ENCODE measurements at places on chromosomes 16 and 17.

DNA sequence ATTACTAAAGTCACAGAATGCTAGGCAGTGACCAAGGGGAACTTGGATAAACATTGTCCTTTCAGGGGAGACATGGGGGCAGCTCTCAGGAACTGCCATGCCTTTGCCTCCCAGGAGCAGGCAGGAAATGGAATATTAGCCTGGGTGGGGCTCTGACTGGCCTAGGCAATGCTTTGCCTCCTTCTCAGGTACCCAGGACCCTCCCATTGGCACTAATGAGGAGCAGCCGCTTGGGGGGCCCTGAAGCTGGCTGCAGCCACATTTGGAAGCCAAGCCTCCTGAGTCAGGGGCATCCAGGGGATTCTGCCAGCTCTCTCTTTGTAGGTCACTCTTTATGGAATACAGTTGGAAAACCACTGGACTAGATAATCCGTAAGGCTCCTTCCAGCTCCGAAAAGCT, 5.5 kb downstream of the CPSF4L start:
- no peak overlapping the region for H3K4me3 ChIP-seq
- H3K4me1 ChIP-seq = no peaks in the 10 kb centered on the region
- DNase-seq = no peak
- no peaks in the 10 kb centered on the region for H3K36me3 ChIP-seq
- no peaks in the 10 kb centered on the region for H3K27me3 ChIP-seq

DNA sequence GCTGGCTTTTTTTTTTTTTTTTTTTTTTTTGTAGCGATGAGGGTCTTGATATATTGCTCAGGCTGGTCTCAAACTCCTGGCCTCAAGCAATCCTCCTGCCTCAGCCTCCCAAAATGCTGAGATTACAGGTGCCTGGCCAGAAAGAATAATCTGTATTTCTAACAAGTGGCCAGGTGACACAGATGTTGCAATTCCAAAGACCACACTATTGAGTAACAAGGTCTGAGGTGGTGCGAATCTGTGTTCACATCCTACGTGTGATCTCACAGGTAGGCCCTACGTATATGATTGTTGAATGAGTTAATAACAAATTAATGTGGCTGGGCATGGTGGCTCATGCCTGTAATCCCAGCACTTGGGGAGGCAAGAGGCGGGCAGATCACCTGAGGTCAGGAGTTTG, 33.3 kb downstream of the OTOA start:
- H3K4me1 ChIP-seq = no peaks in the 10 kb centered on the region
- no peaks in the 10 kb centered on the region for H3K36me3 ChIP-seq
- no peak overlapping the region for H3K4me3 ChIP-seq

GRCh38 chr17:30824002-30824355, 513 bp downstream of the CRLF3 start:
- peaks cover 16% of the 10 kb centered on the region for H3K36me3 ChIP-seq
- peak overlapping the region; percentile 78 for H3K27ac ChIP-seq
- peaks cover 40% of the 10 kb centered on the region for H3K4me1 ChIP-seq
- no peak for DNase-seq
- peak overlapping the region; percentile 92 for H3K4me3 ChIP-seq

DNA sequence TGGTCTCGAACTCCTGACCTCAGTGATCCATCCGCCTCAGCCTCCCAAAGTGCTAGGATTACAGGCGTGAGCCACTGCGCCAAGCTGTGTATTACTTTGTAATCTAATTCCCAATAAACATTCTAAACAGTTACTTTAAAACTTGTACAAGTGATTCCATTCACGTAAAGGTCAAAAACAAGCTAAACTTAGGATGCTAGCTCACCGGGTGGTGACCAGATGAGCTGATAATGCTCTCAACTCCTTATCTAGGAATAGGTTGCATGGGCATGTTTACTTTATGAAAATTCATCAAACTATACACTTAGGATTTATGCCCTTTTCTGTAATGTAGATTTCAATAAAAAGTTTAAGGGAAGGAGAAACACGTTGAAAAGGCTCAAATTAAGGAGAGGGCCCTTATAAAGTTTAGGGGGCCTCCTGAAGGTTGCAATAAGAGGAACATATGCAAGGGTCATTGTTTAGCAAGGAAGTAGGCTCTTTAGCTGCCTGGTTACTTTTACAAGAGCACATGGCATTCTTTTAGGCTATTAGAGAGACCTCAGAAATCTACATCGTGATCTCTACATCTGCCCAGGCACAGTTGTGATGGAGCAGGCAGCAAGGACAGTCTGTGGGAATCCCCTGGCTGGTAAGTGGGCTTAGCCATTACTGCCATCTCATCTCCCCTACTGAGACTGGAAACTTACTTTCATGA, 13.3 kb downstream of the CDR2 start:
- DNase-seq = no peak
- H3K36me3 ChIP-seq = peaks cover 61% of the 10 kb centered on the region
- H3K27ac ChIP-seq = peak overlapping the region; percentile 58
- no peak overlapping the region for H3K4me3 ChIP-seq
- no peaks in the 10 kb centered on the region for H3K27me3 ChIP-seq

GRCh38 chr17:19569785-19570543, 36.3 kb downstream of the SLC47A1 start:
- H3K4me1 ChIP-seq = no peaks in the 10 kb centered on the region
- no peak overlapping the region for H3K27ac ChIP-seq
- H3K36me3 ChIP-seq = no peaks in the 10 kb centered on the region
- DNase-seq = no peak
- no peak overlapping the region for H3K4me3 ChIP-seq

GRCh38 chr17:61580502-61580901, 10.5 kb downstream of the NACA2 start:
- H3K27me3 ChIP-seq = peaks cover 27% of the 10 kb centered on the region
- H3K36me3 ChIP-seq = no peaks in the 10 kb centered on the region
- no peak for DNase-seq
- no peak overlapping the region for H3K4me3 ChIP-seq
- no peak overlapping the region for H3K27ac ChIP-seq

DNA sequence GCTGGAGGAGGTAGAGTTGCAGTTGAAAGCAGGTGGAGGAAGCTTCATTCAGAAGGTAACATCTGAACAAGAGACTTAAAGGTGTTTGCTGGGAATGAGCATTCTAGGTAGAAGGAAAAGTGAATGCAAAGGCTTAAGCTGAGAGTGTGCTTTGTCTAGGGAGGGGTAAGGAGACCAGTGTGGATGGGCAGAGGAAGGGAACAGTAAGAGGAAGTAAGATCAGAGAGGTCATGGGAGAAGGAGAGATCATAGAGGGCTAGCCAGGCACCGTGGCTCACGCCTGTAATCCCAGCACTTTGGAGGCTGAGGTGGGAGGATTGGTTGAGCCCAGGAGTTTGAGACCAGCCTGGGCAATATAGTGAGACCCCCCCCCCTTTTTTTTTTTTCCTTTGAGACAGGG, 3.3 kb downstream of the STX4 start:
- H3K27me3 ChIP-seq = no peaks in the 10 kb centered on the region
- H3K4me1 ChIP-seq = peaks cover 14% of the 10 kb centered on the region
- no peak overlapping the region for H3K27ac ChIP-seq
- no peak overlapping the region for H3K4me3 ChIP-seq
- peaks cover 34% of the 10 kb centered on the region for H3K36me3 ChIP-seq

- H3K4me3 ChIP-seq = peak overlapping the region; percentile 91
- H3K36me3 ChIP-seq = peaks cover 32% of the 10 kb centered on the region
- H3K4me1 ChIP-seq = peaks cover 22% of the 10 kb centered on the region
- DNase-seq = peak; percentile 34
Observed at GRCh38 chr17:59963738-59964481, 630 bp downstream of the RNFT1 start.

DNA sequence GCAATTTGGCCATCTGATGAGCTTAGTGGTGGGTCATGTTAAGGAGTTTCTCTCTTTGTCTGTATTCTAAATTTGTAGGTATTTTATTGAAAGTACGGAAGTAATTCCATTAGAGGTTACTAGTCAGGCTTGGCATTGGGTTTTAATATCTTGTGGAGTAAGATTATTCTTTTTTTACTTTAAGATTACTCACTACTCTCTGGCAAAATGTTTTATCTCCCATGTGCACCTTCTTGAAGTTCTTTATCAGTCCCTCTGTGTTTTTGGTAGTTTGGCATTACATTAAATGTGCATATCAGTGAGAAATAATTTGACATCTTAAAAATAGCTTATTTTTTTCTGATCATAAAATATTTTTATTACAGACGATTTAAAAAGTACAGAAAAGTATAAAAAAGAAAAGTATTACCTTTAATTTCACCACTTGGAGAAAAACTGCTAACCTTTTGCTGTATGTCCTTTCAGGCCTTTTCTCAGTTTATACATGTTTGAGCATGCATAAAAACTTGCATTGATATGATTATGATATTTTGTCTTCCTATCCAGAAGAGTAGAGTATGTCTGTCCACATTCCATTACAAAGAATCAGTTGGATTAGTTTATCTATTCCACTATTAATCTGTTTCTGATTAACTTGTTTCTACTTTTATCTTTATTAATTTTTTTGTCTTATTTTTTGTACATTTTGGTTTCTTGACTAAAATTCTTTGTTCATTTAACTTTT, 198.3 kb downstream of the SPECC1 start:
- peaks cover 6% of the 10 kb centered on the region for H3K4me1 ChIP-seq
- no peak for DNase-seq
- no peaks in the 10 kb centered on the region for H3K27me3 ChIP-seq
- H3K4me3 ChIP-seq = no peak overlapping the region

- no peak overlapping the region for H3K4me3 ChIP-seq
- no peak overlapping the region for H3K27ac ChIP-seq
- peaks cover 40% of the 10 kb centered on the region for H3K36me3 ChIP-seq
Observed at GRCh38 chr16:3467921-3468320, 24.4 kb downstream of the NAA60 start.

DNA sequence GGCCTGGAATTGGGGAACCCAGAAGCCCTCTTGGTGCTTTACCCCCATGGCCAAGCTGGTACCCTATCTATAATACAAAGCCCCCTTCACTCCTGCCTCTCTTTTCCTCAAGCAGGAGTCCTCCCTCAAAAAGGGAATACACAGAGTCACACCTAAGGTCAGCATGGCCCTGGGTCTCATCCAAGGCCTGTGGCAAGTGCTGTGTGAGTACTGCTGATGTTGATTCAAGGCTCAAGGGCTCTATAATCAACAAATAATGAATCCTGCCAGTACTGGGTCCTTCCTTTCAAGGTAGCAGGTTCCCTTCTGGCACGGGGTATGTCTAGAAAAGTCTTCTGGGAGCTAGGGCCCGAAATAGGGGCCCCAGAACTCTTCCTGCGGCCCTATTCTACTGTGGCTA, 187.3 kb downstream of the CYB561 start:
- no peak overlapping the region for H3K4me3 ChIP-seq
- DNase-seq = no peak
- H3K4me1 ChIP-seq = no peaks in the 10 kb centered on the region
- H3K27me3 ChIP-seq = peaks cover 7% of the 10 kb centered on the region
- H3K36me3 ChIP-seq = no peaks in the 10 kb centered on the region
- no peak overlapping the region for H3K27ac ChIP-seq

- no peaks in the 10 kb centered on the region for H3K4me1 ChIP-seq
- no peaks in the 10 kb centered on the region for H3K36me3 ChIP-seq
- H3K27ac ChIP-seq = no peak overlapping the region
- DNase-seq = no peak
- no peak overlapping the region for H3K4me3 ChIP-seq
- H3K27me3 ChIP-seq = no peaks in the 10 kb centered on the region
Observed at GRCh38 chr16:7992616-7993015, 597.7 kb downstream of the TMEM114 start.

- H3K27me3 ChIP-seq = peaks cover 29% of the 10 kb centered on the region
- H3K27ac ChIP-seq = no peak overlapping the region
- no peak overlapping the region for H3K4me3 ChIP-seq
Observed at GRCh38 chr16:22816475-22816874, 2.5 kb downstream of the HS3ST2 start.

DNA sequence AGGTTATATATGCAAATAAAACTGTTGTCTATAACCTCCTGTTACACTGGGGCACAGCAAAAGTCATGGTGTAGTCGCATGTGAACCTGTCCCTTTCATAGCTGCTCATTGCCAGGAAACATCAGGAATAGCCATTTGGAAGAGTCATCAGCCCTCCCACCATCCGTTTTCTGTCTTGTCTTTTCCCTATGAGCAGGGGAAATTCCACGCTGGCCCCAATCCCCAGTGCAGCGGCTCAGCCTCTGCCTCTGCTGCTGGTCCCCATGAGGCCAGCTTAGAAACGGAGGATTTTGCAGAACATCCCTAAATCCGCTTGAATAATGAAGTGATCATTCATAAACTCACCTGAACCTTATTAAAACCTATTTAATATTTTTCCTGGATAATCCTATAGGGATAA, 10.5 kb downstream of the MAPT start:
- no peak for DNase-seq
- no peak overlapping the region for H3K4me3 ChIP-seq
- H3K27me3 ChIP-seq = peaks cover 15% of the 10 kb centered on the region
- H3K27ac ChIP-seq = no peak overlapping the region
- H3K4me1 ChIP-seq = peaks cover 26% of the 10 kb centered on the region

DNA sequence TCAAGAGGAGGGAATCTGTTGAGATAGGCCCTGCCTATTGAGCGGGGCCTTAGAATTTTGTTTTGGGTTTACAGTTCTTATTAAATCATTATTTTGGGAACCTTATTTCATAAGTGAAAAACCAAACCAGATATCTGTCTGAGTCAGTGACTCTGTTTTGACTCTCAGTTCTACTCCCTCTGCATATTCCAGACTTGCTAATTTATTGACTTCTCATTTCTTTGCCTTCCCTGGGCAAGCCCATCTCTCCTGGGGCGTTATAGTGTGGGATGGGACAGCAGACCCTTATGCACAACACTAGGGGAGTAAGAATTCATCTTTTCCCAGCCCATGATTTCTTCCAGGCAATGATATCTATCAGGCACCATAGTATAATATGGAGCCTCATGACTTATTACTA, 45.7 kb downstream of the CPD start:
- H3K36me3 ChIP-seq = peaks cover 41% of the 10 kb centered on the region
- no peaks in the 10 kb centered on the region for H3K4me1 ChIP-seq
- H3K27me3 ChIP-seq = no peaks in the 10 kb centered on the region
- no peak for DNase-seq
- H3K27ac ChIP-seq = no peak overlapping the region

GRCh38 chr16:69709456-69710084, 16.8 kb downstream of the NQO1 start:
- DNase-seq = no peak
- no peaks in the 10 kb centered on the region for H3K27me3 ChIP-seq
- H3K4me3 ChIP-seq = no peak overlapping the region
- H3K27ac ChIP-seq = no peak overlapping the region
- peaks cover 6% of the 10 kb centered on the region for H3K4me1 ChIP-seq

DNA sequence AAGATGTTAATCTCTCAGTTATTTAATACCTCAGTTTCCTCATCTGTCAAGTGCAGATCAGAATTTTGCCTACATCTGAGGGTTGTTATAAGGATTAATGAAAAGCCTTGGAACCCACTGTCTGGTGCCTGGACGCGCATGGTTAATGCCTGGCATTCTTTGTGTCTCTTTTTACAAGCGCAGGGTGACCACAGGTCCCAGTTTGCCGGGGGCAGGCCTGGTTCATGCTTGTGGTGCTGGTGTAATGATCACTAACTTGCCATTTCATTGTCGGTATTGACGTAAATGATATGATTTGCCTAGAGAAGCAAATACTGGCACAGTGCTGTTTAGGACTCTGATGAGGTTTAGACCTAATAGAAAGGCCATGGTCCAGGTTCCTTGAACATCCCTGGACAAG, 23.1 kb downstream of the MRC2 start:
- peaks cover 19% of the 10 kb centered on the region for H3K4me1 ChIP-seq
- H3K27me3 ChIP-seq = peaks cover 57% of the 10 kb centered on the region
- no peak overlapping the region for H3K27ac ChIP-seq
- DNase-seq = no peak
